CD4-positive, alpha-beta T cell treated with Interleukin-4 for 4 hours (primary cell): ENCODE measurements at places on chromosomes 16 and 17.

DNA sequence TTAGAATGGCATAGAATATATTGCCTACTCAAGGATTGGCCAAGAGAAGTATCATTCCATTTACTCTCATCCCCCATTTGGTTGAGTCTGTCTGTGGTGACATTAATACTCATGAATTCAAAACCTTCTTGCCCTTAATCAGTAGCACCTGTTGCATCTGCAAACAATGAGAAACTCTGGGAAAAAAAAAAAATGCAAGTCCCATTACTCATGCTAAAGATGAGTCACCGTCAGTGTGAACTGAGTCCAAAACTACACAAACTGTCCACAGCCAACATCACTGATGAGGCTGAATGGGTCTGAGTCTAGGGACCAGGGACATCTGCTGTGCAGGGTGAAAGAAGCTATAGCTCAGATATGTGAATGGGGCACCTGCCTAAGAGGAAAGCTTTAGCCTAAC is 96.9 kb upstream of the ADAMTS18 start:
- DNase-seq = no peak

DNA sequence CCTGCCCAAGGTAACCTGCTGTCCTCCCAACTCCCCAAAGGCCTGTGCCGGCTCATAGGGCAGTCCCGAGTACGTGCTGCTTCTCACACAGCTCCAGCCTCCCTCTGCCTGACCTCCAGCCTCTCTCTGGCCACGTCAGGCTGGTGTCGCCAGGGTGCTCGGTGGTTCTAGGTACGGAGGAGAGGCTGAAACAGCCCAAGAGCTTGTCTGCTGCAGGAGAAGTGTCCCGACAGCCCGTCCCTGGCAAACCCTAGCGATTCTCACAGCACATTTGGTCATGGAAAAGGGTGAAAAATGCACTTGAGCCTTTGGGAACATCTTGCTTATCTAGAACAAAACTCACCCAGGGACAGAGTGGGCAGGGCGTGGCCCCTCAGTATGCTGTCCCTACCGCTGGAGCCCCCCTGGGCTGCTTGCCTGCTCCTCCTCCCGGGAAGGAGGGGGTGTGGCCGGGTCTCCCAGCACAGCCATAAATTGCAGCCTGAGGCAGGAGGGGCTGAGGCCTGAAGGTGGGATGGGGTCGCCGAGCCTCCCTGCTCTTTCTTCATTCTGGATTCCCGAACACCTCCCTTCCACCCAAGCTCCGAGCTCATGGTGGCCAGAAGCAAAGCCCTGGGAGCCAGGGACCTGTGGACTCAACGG is 40.4 kb downstream of the TIMM22 start:
- DNase-seq = no peak

- no peak for DNase-seq
These were observed 23.9 kb upstream of the TMEM98 start for GRCh38 chr17:32903774-32904673.

DNA sequence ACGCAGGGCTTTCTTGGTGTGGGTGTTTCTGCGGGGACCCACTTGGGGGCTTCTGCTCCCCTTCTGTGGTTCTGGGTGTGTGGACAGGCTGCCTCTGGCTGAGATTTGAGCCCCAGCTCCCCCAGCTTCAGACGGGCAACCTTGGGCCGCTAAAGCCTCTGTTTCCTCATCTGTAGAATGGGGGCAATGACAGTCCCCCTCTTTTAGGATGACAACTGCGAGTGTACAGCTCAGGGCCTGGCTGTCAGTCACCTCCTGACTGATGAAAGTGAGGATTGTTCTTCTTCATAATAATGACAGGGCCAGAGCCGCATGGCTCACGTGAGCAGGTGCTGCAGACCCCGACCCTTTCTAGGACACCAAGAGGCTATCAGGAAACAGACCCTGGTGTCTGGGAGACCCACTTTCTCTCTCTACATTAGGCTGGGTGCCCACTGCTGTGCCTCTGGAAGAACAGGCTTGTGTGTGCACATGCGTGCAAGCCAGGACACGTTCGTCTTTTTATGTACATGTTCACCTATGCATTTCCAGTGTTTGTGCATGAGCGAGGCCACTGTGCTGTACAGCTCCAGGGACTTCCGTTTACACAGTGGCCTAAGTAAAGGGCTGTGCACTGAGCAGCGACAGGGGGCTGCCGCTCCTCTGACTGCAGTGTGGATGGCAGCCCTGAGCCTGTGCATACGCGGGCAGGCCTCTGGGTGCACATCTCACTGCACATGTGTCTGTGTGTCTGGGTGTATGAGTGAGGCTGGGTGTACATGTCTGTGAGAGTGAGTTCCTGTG is 4.6 kb downstream of the SPNS3 start:
- DNase-seq = no peak

DNA sequence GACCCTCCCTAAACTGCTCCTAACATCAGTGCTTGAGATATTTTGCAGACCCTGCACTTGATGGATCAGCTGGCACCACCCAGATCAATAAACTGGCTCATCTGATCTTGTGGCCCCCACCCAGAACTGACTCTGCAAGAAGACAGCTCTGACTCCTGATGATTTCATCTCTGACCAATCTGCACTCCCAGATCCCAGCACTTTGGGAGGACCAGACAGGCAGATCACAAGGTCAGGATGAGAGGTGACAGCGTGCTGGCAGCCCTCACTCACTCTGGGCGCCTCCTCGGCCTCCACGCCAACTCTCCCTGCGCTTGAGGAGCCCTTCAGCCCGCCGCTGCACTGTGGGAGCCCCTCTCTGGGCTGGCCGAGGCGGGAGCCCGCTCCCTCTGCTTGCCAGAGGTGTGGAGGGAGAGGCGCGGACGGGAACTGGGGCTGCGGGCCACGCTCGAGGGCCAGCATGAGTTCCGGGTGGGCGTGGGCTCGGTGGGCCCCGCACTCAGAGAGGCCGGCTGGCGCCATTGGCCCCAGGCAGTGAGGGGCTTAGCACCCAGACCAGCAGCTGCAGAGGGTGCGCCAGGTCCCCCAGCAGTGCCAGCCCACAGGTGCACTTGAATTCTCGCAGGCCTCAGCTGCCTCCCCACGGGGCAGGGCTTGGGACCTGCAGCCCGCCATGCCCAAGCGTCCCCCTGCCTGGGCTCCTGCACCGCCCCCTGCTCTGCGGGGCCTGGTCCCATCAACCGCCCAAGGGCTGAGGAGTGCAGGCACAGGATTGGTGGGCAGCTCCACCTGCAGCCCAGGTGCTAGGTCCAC is 2.4 kb upstream of the C16orf54 start:
- DNase-seq = no peak

DNA sequence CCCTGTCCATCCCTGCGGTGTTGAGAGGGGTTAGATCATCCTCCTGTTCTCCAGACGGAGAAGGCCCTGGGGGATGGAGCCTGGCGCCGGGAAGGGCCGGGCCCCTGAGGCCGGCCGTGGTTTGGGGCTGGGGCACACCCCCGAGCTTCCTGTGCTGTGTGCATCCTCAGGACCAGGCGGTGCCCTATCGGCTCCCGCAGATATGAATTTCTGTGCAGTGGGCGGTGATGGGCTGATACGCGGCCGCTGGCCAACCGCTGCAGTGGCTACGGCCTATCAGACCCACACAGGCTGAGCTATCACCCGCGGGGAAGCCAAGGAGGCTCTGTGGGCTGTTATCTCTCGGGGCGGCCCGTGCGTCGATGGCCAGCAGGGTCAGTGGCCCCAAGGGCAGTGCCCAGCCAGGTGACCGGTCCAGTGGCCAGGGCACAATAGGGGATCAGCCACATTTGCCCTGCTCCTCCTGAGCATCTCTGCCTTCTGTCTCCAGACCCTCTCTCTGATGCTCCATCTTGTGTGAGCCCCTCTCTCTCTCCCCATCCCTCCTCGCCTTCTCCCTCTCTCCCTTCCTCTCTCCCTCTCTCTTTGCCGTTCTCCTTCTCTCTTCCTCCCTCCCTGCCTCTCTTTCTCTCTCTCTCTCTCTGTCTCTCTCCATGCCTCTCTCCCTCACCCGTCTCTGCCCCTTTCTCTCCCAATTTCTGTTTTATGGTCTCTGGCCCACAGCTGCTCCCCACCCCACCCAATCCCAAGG is 38.7 kb downstream of the ZFPM1 start:
- no peak for DNase-seq

DNA sequence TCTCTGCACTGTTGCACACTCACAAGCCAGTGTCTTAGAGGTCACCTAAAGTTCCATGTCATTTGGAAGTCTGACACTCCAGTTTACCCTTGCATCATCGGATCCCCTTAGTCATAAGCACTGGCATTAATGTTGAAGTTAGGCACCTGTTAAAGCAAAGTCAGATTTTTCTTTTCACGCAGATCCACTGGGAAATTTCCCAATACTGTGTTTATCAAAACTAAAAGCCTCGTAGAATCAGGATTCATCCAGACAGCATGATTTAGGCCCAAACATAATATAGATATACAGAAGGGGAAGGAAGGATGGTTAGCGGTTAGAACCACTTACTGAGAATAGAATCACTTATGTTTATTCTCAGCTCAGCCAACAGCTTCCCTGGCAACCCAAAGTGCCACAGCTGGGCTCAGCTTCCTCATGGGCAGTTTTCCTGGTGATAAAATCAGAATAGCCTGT is 30.1 kb upstream of the HAPSTR1 start:
- no peak for DNase-seq

- no peak for DNase-seq
These were observed 14.7 kb downstream of the BRD7 start for GRCh38 chr16:50354082-50354481.

DNA sequence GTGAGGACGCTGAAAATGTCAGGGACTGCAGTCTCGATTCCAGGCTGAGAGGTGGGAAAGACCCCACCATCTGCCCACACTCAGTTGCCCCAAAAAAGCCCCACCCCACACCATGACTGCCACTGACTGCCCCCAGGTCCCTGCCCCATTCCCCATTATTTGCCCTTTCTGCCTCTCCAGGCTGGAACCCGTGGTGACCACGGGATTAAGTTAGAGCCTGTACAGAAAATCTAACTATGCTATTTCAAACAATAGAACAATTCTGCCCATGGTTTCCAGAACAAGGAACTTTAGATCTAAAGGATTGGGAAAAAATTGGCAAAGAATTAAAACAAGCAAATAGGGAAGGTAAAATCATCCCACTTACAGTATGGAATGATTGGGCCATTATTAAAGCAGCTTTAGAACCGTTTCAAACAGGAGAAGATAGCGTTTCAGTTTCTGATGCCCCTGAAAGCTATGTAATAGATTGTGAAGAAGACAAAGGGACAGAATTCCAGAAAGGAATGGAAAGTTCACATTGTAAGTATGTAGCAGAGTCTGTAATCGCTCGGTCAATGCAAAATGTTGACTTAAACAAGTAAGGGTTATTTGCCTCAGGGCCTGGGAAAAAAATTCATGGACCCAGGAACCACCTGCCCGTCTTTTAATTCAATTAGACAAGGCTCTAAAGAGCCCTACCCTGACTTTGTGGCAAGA is 14.4 kb downstream of the FLYWCH1 start:
- no peak for DNase-seq

GRCh38 chr16:67233596-67233995 is 6.7 kb downstream of the TMEM208 start:
- no peak for DNase-seq

- DNase-seq = peak; percentile 35
These were observed 542 bp downstream of the CBX4 start for GRCh38 chr17:79838522-79839274.

DNA sequence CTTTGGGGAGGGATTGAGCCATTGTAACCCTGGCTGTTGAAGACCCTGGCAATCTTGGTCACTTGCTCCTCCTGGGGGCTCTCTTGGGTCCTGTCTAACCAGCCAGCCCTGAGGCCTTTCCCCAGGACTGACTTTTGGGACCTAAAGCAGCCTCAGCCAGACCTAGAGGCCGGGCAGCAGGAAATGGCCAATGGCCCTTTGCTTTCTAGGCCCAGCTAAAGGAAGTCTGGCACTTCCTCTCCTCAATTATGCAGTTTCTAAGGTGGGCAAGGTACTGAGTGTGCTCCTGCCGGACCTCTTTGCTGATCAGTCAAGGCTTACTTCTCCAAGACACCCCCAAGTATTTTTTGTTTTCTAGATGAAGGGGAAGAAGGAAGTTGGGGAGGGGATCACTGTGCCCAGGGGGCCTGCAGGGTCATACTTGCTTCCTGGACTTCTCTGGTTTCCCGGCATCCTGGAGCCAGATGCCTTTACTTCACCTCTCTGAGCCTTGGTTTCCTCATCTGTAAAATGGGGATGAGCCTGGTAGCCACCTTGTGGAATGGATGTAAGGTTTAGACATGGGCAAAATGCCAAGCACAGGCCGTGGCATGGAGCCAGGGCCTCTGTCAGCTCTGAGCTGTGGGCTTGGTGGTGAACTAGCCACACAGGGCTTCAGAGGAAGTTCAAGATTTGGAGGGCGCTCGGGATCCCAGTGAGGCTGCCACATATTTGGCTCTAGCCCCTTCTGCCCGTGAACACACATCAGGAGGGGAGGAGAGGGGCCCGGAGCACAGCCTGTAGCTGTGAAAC is 8.6 kb downstream of the CX3CL1 start:
- DNase-seq = no peak

- no peak for DNase-seq
These were observed 36.4 kb upstream of the USP22 start for GRCh38 chr17:21079196-21079595.

GRCh38 chr17:142102-142661 is 4.8 kb downstream of the SCGB1C2 start:
- no peak for DNase-seq

DNA sequence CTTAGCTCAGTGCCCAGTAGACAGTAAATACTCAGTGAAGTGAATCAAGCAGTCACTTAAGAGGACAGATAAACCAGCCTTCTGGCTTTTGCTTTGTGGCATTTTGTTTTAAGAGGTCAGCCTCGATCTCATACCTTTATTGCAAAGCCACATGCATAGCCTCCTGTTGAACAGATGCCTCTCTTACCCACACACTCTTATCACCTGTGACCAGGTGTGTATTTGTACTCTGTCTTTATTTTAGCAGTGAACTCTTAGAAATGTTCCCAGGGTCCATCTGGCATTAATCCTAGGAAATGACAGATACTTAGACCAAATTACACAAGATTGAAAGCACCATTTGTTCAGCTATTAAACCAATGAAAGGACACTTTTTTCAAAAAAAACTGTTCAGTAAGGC is 1426.5 kb downstream of the CDH11 start:
- DNase-seq = no peak

DNA sequence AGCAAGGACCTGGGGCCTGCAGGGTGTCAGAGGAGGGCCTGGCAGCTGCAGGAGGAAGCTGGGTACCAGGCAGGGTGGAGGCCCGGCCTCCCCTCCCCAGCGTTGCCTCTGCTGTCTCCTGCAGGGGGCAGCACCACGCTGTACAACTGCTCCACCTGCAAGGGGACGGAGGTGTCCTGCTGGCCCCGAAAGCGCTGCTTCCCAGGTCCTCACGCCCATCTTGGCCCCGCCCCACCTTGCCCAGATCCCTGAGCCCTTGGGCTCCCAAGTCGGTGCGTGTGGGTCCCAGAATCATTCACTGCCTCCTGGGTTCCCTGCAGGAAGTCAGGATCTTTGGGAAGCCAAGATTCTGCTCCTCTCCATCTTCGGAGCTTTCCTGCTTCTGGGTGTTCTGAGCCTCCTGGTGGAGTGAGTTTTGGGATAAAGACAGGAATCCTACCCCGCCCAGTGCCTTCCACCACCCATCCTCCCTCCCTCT is 1.2 kb downstream of the TMEM95 start:
- DNase-seq = peak; percentile 82

DNA sequence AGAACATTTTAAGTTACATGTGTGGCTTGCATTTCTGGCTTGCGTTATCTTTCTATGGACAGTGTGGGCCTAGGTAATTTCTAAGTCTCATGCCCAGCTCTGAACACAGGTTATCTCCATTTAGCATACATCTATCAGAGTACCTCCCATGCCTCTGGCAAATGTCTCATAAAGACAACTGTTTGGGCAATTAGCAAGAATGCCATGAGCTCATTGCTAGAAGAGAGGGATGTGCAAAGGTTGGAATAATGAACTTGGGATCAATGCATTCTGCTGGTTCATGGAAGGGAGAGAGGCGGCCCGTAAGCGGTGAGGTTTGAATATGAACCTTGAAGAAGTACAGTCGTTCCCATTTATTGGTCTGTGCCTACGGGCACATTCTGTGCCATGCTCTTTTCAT is 14.4 kb downstream of the SYT17 start:
- no peak for DNase-seq
